ENCODE measurements at places on chromosomes 12 and 14. TPM values are rescaled to one million over a fixed set of nuclear protein-coding genes. Genes with fewer than 3 reads are reported as not detected.
A peak's percentile ranks its signal among the peaks of the same experiment; 100 is the strongest.

DNA sequence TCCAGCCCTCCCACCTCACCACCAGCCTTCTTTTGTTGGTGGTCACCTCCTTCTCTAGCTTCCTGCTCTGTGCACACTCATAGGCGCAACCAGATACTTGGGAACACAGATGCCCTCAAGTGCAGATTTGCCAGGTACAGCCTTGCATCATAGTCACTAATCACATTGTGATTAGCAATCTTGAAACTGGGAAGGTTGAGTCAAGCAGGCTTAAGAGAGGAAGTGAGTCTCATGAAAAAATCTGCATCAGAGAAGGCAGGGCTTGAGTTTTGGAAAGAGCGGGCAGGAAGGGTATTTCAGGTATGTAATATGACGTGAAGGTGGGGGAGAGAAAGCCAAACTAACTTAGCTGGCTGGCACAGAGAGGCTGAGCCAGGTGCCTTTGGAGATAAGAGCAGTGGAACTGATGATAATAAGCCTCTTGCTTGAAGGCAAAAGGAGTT, 2.7 kb upstream of the RABGGTA start:
- H3K27me3 ChIP-seq = no peaks in the 10 kb centered on the region
- H3K27ac ChIP-seq = peak overlapping the region; percentile 52
- peaks cover 6% of the 10 kb centered on the region for H3K36me3 ChIP-seq
- DNase-seq = peak; percentile 14
- H3K4me1 ChIP-seq = peaks cover 23% of the 10 kb centered on the region

DNA sequence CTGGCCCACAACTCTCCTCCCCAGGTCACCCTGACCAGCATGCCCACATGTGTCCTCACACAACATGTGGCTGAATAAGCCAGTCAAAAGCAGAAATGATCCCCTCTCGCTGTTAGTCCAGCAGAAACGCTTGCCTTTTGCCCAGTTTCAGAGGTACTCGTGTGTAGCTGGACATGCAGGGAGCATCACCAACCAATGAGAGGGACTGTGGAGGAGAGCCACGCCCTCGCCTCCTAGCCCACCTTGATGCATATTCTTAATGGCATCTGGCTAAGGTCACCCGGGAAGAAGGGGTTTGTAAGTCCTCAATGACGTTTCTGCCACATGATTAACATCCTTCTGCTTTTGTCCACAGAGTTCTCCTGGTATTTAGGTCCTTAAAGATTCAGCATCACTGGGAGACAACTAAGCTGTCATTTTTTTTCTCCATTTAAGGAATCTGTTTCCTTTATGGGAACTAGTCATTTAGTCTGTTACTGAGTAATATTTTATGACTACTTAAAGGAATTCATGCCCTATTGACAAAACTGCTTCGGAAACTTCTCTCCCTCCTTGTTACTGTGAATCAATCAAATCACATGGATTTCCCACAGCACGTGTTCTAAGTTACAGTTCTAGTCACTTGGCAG, 134.0 kb downstream of the GCH1 start:
- no peak overlapping the region for H3K4me3 ChIP-seq
- DNase-seq = no peak
- H3K27ac ChIP-seq = no peak overlapping the region
- H3K27me3 ChIP-seq = peaks cover 16% of the 10 kb centered on the region

- H3K4me3 ChIP-seq = no peak overlapping the region
- H3K4me1 ChIP-seq = no peaks in the 10 kb centered on the region
- no peak for DNase-seq
- H3K36me3 ChIP-seq = no peaks in the 10 kb centered on the region
- H3K27ac ChIP-seq = no peak overlapping the region
- peaks cover 2% of the 10 kb centered on the region for H3K27me3 ChIP-seq
These were observed 214.3 kb upstream of the CDKN3 start for GRCh38 chr14:54182419-54183045.

DNA sequence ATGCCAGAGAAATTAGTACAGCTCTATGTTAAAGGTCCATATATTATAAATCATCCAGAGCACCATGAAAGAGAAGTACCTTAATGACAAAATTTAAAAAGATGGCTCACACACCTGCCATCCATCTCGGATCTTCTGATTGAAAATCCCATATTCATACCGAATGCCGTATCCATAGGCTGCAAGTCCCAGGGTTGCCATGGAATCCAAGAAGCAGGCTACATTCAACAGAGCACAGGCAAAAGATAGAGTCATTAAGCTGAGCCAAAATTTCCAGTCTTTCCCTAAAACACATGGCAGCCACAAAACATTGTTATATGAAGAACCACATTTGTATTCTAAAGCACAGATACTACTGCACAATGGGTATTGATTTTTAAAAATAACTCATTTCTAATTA, 12.7 kb downstream of the PYGL start:
- no peak for DNase-seq
- H3K4me1 ChIP-seq = no peaks in the 10 kb centered on the region
- H3K27me3 ChIP-seq = no peaks in the 10 kb centered on the region
- H3K4me3 ChIP-seq = no peak overlapping the region
- no peak overlapping the region for H3K27ac ChIP-seq
- H3K36me3 ChIP-seq = no peaks in the 10 kb centered on the region

- no peaks in the 10 kb centered on the region for H3K27me3 ChIP-seq
- H3K36me3 ChIP-seq = no peaks in the 10 kb centered on the region
- DNase-seq = no peak
- H3K4me1 ChIP-seq = no peaks in the 10 kb centered on the region
- no peak overlapping the region for H3K27ac ChIP-seq
- no peak overlapping the region for H3K4me3 ChIP-seq
These were observed 7.6 kb downstream of the GPRC5A start for GRCh38 chr12:12898911-12899511.

GRCh38 chr12:121934309-121934664, 15.9 kb downstream of the CFAP251 start:
- no peaks in the 10 kb centered on the region for H3K27me3 ChIP-seq
- DNase-seq = no peak
- H3K27ac ChIP-seq = no peak overlapping the region
- H3K4me3 ChIP-seq = no peak overlapping the region
- peaks cover 2% of the 10 kb centered on the region for H3K4me1 ChIP-seq

- peaks cover 43% of the 10 kb centered on the region for H3K36me3 ChIP-seq
- no peak for DNase-seq
- H3K4me1 ChIP-seq = peaks cover 29% of the 10 kb centered on the region
- no peak overlapping the region for H3K27ac ChIP-seq
These were observed 1.4 kb downstream of the CALCOCO1 start for GRCh38 chr12:53725824-53726223.

- no peak for DNase-seq
- no peaks in the 10 kb centered on the region for H3K36me3 ChIP-seq
- H3K27me3 ChIP-seq = peaks cover 34% of the 10 kb centered on the region
- H3K4me1 ChIP-seq = peaks cover 3% of the 10 kb centered on the region
- H3K27ac ChIP-seq = no peak overlapping the region
These were observed 4.0 kb downstream of the CHGA start for GRCh38 chr14:92926931-92927330.

DNA sequence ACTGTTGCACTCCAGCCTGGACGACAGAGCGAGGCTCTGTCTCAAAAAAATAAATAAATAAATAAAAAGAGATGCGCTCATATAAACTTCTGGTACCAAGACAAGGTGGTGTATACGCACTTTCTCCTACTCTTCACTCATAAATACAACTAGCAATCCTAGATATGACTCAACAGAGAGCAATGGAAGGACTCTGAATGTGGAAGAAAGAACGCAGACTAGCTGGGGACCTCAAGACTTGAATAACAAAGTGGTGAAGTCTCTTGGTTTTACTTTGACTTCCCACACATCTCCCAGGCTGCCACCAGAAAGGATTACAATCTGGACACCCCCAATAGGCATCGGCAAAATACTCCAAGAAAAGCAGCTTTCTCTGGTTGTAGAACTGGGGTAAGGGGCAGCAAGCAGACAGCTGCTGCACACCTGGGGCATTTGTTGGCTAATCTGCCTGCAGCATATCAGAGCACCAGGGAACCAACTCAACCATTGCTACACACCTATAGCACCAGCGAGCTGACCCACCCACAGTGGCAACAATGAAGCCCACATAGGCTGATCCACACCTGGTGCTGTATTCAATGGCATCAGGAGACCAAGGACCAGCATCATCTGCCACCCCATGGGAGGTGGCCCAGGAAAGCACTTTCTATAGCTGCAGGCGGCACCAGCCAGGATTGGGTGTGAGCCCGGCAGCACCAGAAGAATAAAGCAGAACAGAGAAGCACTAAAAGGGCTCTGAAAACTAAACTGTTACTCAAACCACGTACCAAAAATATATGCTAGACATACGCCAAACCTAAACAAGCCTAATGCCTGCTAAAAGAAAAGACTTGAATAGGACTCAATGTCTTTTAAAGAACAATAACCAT, 1231.7 kb upstream of the TMEM132C start:
- H3K27me3 ChIP-seq = peaks cover 4% of the 10 kb centered on the region
- H3K27ac ChIP-seq = no peak overlapping the region
- no peak overlapping the region for H3K4me3 ChIP-seq
- DNase-seq = no peak
- no peaks in the 10 kb centered on the region for H3K4me1 ChIP-seq
- H3K36me3 ChIP-seq = no peaks in the 10 kb centered on the region

Gene TOGARAM1
- total RNA-seq = 17.1 TPM

Gene KIAA0586
- total RNA-seq = 33.9 TPM
